ENCODE measurements at places on chromosomes 5 and 9.

DNA sequence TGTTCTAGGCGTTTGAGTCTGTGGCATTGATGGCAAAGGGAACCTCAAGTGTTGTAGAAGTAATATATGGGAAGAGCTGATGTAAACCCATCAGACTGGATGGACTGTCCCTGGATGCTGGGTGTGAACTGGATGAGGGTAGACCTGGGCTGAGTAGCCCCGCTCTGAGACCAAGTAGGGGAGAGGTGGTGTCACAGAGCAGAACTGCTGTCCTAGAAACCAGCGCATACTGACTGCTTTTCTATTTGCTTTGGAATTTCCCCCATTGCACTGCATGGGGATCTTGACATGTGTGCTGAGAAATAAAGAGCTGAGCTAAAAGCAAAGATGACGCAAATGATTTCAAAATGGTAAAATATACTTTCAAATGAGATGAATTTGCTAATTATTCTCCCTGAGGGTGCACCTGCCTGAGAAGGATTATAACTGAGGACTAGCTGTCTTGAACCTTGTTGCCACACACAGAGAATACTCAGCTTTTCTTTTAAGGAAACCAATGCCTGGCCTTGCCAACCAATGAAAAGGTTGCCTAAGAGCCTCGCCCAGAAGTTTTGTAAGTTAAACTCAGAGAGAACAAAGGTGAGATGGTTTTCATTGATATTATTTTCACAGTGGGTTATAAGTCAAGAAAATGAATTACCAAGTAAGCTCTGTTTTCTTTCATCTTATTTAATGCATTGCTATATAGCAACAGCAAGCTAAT, 44.8 kb downstream of the NIM1K start:
- DNase-seq = no peak

GRCh38 chr9:130150779-130151382, 21.3 kb upstream of the NCS1 start:
- DNase-seq = no peak

DNA sequence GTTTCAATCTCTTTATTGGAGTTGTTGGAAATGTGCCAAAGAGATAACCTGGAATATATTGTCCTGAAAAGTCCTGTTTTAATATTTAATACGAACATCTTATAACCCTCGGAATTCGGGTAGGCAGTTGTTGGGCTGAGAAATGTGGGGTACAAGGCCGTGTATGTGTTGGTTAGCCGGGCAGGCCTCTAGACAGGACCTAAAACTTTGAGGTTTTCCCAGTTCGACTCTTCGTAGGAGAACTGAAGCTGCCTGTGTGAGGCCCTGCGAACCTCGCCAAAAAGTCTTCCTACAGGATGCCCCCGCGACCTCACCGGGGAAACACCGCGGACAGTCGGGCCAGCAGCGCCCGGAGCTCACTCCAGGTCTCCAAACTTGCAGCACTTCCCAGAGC, 583 bp upstream of the TJP2 start:
- DNase-seq = no peak

DNA sequence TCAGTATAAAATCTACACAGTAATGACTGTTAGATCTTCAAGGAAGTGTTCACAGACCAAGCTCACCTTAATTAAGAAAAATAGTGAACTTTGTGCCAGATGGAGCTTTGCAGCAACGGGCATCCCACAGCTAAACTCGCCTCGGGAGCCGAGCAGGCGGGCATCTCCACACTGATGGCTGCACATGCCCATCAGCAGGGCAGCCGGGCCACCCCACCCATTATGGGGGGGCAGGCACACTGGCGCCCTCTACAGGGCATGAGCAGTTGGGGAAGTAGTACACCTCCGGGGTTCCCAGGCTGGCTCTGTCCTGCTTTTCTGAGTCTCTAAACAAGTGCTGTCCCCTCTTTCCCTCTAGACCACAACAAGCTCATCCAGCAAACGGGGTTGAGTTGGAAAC, 21.6 kb downstream of the ANKS6 start:
- DNase-seq = no peak
